Activated CD4-positive, alpha-beta T cell treated with anti-CD3 and anti-CD28 coated beads, Interleukin-2, amount 10 ng/mL, durations not matched to agents 7 days and 5 days (primary cell): ENCODE measurements at places on chromosomes 3 and 15. TPM values are rescaled to one million over a fixed set of nuclear protein-coding genes. Genes with fewer than 3 reads are reported as not detected.
A peak's percentile ranks its signal among the peaks of the same experiment; 100 is the strongest.

GRCh38 chr3:131082871-131083863 is 56.5 kb downstream of the NEK11 start:
- H3K4me1 ChIP-seq: no peaks in the 10 kb centered on the region
- no peaks in the 10 kb centered on the region for H3K27me3 ChIP-seq
- H3K4me3 ChIP-seq: no peak overlapping the region
- DNase-seq: no peak

DNA sequence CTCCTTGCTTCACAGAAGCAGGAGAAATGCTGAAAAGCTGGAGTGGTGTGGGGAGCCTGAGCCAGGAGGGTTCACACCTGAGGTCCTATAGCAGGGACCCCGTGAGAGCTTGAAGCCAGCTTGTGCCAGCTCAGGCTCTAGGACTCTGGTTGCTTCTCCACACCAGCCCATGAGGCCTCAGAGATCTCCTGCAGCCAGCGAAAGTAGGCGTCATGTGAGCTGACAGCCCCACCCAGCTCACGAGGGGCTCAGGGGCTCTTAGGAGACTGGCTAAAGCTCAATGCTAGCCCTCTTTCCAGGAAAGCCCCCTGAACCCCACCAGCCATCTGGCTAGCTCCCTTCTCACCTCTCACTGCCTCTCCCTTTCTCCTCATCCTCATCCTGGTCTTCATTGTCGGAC is 16.9 kb upstream of the CPEB1 start:
- no peak overlapping the region for H3K4me3 ChIP-seq
- no peak for DNase-seq
- no peaks in the 10 kb centered on the region for H3K4me1 ChIP-seq

GRCh38 chr15:55789066-55789660 is 46.2 kb upstream of the PRTG start:
- peak; percentile 61 for DNase-seq
- no peaks in the 10 kb centered on the region for H3K4me1 ChIP-seq
- peaks cover 5% of the 10 kb centered on the region for H3K27me3 ChIP-seq
- no peaks in the 10 kb centered on the region for H3K36me3 ChIP-seq
- H3K27ac ChIP-seq: no peak overlapping the region
- no peak overlapping the region for H3K4me3 ChIP-seq

- H3K27ac ChIP-seq: no peak overlapping the region
- H3K27me3 ChIP-seq: no peaks in the 10 kb centered on the region
- no peak for DNase-seq
- H3K4me1 ChIP-seq: peaks cover 15% of the 10 kb centered on the region
- no peak overlapping the region for H3K4me3 ChIP-seq
Observed at GRCh38 chr3:43506644-43507043, 115.2 kb downstream of the ANO10 start.

GRCh38 chr3:64049136-64049535 is 25.8 kb upstream of the PSMD6 start:
- peaks cover 8% of the 10 kb centered on the region for H3K27me3 ChIP-seq
- DNase-seq: no peak
- H3K36me3 ChIP-seq: no peaks in the 10 kb centered on the region

DNA sequence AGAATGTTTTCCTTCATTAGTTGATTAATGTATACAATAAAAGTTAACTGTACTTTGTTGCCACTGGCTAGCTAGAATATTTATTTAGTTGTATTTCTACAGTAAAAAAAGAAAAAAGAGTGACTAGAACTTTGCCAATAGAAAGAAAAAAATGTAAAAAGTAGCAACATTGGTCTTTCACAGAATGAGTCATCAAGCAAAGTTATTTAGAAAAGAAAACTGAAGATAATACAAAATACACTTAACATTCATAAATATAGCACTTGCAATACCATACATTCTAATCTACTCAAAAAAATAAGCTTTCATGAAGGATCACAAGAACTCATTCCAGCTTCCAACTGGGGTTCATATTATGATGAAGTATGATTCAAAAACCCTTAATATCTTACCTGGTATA is 83.4 kb downstream of the AQR start:
- peaks cover 48% of the 10 kb centered on the region for H3K36me3 ChIP-seq
- no peak overlapping the region for H3K27ac ChIP-seq
- no peak for DNase-seq
- H3K27me3 ChIP-seq: no peaks in the 10 kb centered on the region
- H3K4me1 ChIP-seq: peaks cover 2% of the 10 kb centered on the region

DNA sequence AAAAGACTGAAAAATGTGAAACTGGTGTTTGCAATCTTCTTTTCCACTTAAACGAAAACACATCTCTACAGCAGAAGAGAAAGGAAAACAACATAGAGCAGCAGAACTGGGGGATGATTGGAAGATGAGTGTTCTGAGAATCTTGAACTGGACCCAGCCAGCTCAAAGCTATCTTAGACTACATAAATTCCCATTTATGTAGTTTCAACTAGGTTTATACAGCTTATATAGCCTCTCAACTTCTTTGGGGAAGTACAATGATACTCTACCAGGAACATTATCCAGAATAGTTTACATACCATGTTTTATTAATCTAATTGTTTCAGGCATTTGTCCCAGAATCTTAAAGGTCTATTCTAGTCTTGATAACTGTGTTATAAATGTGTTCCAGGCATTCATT is 658.2 kb upstream of the LMCD1 start:
- no peak overlapping the region for H3K4me3 ChIP-seq
- no peak for DNase-seq
- H3K27me3 ChIP-seq: peaks cover 2% of the 10 kb centered on the region

DNA sequence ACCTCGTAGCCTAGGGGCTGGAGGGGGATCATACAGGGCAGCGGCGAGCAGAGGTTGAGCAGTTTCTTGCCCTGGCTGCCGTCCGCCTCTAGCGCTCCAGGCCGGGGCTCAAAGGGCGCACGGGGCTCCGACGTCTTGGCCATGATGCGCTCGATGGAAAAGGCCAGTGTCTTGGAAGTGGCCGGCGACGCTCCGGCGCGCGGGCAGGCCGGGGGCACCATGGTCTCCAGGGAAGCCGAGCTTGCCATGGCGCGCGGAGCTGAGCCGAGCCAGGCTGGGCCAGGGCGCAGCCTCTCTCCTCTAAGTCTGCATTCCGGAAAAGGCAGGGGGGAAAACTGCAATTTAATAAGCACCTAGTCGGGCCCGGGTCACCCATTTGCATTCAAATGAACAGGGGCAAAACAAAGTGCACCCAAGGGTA is 719 bp downstream of the FEZF2 start:
- H3K27me3 ChIP-seq: peaks cover 90% of the 10 kb centered on the region
- H3K4me1 ChIP-seq: no peaks in the 10 kb centered on the region
- peaks cover 3% of the 10 kb centered on the region for H3K36me3 ChIP-seq
- no peak overlapping the region for H3K4me3 ChIP-seq
- DNase-seq: no peak
- H3K27ac ChIP-seq: no peak overlapping the region

GRCh38 chr3:10632125-10632524 is 126.7 kb upstream of the ATP2B2 start:
- H3K4me3 ChIP-seq: no peak overlapping the region
- no peaks in the 10 kb centered on the region for H3K36me3 ChIP-seq
- DNase-seq: no peak
- H3K4me1 ChIP-seq: no peaks in the 10 kb centered on the region
- no peak overlapping the region for H3K27ac ChIP-seq

GRCh38 chr3:178202194-178202593 is 334.0 kb upstream of the KCNMB2 start:
- no peak for DNase-seq
- H3K4me1 ChIP-seq: no peaks in the 10 kb centered on the region
- H3K27me3 ChIP-seq: no peaks in the 10 kb centered on the region
- H3K4me3 ChIP-seq: no peak overlapping the region
- H3K36me3 ChIP-seq: no peaks in the 10 kb centered on the region

GRCh38 chr3:107275511-107275910 is 101.7 kb upstream of the CCDC54 start:
- no peak overlapping the region for H3K4me3 ChIP-seq
- DNase-seq: no peak
- H3K36me3 ChIP-seq: no peaks in the 10 kb centered on the region

- H3K36me3 ChIP-seq: no peaks in the 10 kb centered on the region
- no peak overlapping the region for H3K27ac ChIP-seq
- no peaks in the 10 kb centered on the region for H3K4me1 ChIP-seq
- no peak for DNase-seq
Observed at GRCh38 chr15:69185706-69186105, 25.3 kb downstream of the GLCE start.

- H3K27ac ChIP-seq: no peak overlapping the region
- H3K36me3 ChIP-seq: no peaks in the 10 kb centered on the region
Observed at GRCh38 chr15:62212741-62213140, 47.7 kb upstream of the C2CD4B start.

- no peak overlapping the region for H3K27ac ChIP-seq
- peaks cover 40% of the 10 kb centered on the region for H3K36me3 ChIP-seq
- peaks cover 9% of the 10 kb centered on the region for H3K4me1 ChIP-seq
- DNase-seq: no peak
Observed at GRCh38 chr15:78006567-78007205, 70.8 kb downstream of the TBC1D2B start.

GRCh38 chr3:69658514-69659140 is 80.6 kb upstream of the MITF start:
- DNase-seq: no peak
- no peaks in the 10 kb centered on the region for H3K4me1 ChIP-seq
- H3K27me3 ChIP-seq: no peaks in the 10 kb centered on the region
- H3K36me3 ChIP-seq: no peaks in the 10 kb centered on the region
- no peak overlapping the region for H3K27ac ChIP-seq

GRCh38 chr3:177615015-177615414 is 417.7 kb upstream of the TBL1XR1 start:
- H3K4me3 ChIP-seq: no peak overlapping the region
- no peaks in the 10 kb centered on the region for H3K27me3 ChIP-seq
- DNase-seq: no peak
- peaks cover 4% of the 10 kb centered on the region for H3K4me1 ChIP-seq

DNA sequence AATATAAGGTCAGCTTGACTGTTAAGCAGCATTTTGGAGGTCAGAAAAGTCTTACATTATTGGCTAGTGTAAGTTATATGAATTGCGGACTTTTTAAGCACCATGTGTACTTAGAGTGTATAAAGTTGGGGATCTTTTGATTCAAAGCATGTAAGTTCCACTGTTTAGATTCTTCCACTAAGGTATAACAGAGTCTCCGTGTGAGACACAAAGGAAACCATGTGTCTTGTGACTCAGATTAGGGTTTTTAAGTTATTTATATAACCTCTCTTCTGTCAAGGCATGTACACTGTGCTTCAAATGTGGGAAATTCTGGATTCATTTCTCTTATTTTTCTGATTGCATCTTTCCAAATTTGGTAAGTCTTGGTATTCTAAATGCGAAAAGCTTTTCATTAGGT is 143.5 kb upstream of the SOX2 start:
- H3K4me1 ChIP-seq: no peaks in the 10 kb centered on the region
- H3K27ac ChIP-seq: no peak overlapping the region
- no peak overlapping the region for H3K4me3 ChIP-seq
- no peaks in the 10 kb centered on the region for H3K27me3 ChIP-seq
- no peak for DNase-seq
- H3K36me3 ChIP-seq: no peaks in the 10 kb centered on the region

- no peak overlapping the region for H3K27ac ChIP-seq
- H3K4me3 ChIP-seq: no peak overlapping the region
- no peak for DNase-seq
- H3K4me1 ChIP-seq: no peaks in the 10 kb centered on the region
Observed at GRCh38 chr3:86175593-86176444, 815.1 kb downstream of the VGLL3 start.

- no peak overlapping the region for H3K4me3 ChIP-seq
- peaks cover 7% of the 10 kb centered on the region for H3K4me1 ChIP-seq
- H3K27ac ChIP-seq: no peak overlapping the region
Observed at GRCh38 chr15:48865370-48866079, 12.4 kb upstream of the EID1 start.

- H3K36me3 ChIP-seq: peaks cover 24% of the 10 kb centered on the region
- peak overlapping the region; percentile 84 for H3K4me3 ChIP-seq
- H3K4me1 ChIP-seq: peaks cover 88% of the 10 kb centered on the region
- peak overlapping the region; percentile 92 for H3K27ac ChIP-seq
Observed at GRCh38 chr3:112132554-112132953, 494 bp downstream of the GCSAM start.

GRCh38 chr3:65672871-65673815 is 365.6 kb downstream of the MAGI1 start:
- no peak overlapping the region for H3K27ac ChIP-seq
- no peaks in the 10 kb centered on the region for H3K27me3 ChIP-seq
- no peak overlapping the region for H3K4me3 ChIP-seq
- H3K36me3 ChIP-seq: no peaks in the 10 kb centered on the region
- no peaks in the 10 kb centered on the region for H3K4me1 ChIP-seq
- DNase-seq: peak; percentile 19

- no peak overlapping the region for H3K4me3 ChIP-seq
- H3K27me3 ChIP-seq: peaks cover 8% of the 10 kb centered on the region
- no peaks in the 10 kb centered on the region for H3K36me3 ChIP-seq
- DNase-seq: no peak
- H3K27ac ChIP-seq: no peak overlapping the region
- H3K4me1 ChIP-seq: no peaks in the 10 kb centered on the region
Observed at GRCh38 chr3:124787476-124788195, 57.4 kb downstream of the UMPS start.

GRCh38 chr3:71754610-71755253 is 1.1 kb downstream of the GPR27 start:
- no peak overlapping the region for H3K27ac ChIP-seq
- H3K27me3 ChIP-seq: peaks cover 59% of the 10 kb centered on the region
- no peak for DNase-seq
- H3K4me1 ChIP-seq: peaks cover 8% of the 10 kb centered on the region
- H3K4me3 ChIP-seq: peak overlapping the region; percentile 47

PLAAT1 gene
- not detected for total RNA-seq

ALDH1A3 gene
- not detected for total RNA-seq

ZNF80 gene
- 0.10 TPM for total RNA-seq

ISL2 gene
- 0.54 TPM for total RNA-seq

KIF15 gene
- total RNA-seq: 73.5 TPM

SERINC4 gene
- total RNA-seq: 0.50 TPM

RAB6B gene
- total RNA-seq: not detected

SCN5A gene
- not detected for total RNA-seq

CELSR3 gene
- 8.6 TPM for total RNA-seq

RGMA gene
- 0.15 TPM for total RNA-seq

C3orf20 gene
- 0.10 TPM for total RNA-seq

DZIP1L gene
- total RNA-seq: 0.37 TPM

GLDN gene
- not detected for total RNA-seq
